ENCODE measurements at places on chromosomes 11 and 22. TPM values are rescaled to one million over a fixed set of nuclear protein-coding genes. Genes with fewer than 3 reads are reported as not detected.

- no peak for DNase-seq
Measured at GRCh38 chr11:76303399-76303798, 77.5 kb downstream of the THAP12 start.

DNA sequence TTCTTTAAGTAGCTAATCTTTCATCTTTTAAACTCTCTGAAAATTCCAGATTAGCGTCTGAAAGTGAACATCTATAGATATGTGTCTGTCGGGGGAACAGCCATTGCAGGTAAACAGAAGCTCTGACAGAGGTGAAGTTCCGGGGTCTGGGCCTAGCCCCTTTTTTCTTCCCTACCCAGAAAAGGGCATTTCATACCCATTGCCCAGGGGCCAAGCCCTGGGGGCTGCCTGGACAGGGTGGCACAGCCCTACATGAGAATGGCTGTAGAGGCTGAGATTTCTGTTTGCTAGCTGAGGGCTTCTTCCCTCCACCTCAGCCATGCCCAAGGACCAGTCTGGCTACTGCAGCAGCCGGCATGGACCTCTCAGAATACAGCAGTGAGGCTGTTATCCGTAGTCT lies 327.0 kb upstream of the PLET1 start:
- DNase-seq: no peak

DNA sequence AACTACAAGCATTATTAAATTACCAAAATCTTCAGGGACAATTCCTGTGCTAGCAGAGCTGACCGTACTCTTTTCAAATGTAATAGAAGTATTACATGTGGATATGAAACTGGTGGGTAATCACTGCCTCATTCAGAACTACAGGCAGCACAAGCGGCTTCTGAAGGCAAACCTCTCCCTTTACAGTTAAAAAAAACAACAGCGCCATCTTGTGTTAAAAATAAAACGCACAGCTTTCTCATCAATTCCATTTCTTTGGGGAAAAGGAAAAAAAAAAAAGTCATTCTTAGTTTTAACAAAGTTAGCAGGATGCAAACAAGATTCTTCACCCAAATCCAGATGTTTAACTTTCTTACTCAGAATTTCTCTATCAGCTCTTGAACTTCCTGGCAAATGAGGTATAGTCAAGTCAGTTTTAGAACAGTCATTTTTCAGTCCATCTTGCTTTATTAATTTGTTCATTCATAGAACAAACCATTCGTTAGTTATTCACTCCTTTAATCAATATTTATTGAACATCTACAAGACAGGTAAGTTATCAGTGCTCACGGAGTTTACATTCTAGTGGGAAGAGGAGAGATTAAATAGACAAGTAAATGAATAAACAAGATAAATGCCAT lies 331.8 kb upstream of the MPPED2 start:
- peak; percentile 42 for DNase-seq

Gene HBG1
- total RNA-seq: not detected

- DNase-seq: no peak
Measured at GRCh38 chr11:112185883-112186282, 10.6 kb downstream of the BCO2 start.

Gene RFPL3
- not detected for total RNA-seq

- no peak for DNase-seq
Measured at GRCh38 chr22:30637701-30638114, 2.1 kb downstream of the SLC35E4 start.

Gene IL17REL
- not detected for total RNA-seq

DNA sequence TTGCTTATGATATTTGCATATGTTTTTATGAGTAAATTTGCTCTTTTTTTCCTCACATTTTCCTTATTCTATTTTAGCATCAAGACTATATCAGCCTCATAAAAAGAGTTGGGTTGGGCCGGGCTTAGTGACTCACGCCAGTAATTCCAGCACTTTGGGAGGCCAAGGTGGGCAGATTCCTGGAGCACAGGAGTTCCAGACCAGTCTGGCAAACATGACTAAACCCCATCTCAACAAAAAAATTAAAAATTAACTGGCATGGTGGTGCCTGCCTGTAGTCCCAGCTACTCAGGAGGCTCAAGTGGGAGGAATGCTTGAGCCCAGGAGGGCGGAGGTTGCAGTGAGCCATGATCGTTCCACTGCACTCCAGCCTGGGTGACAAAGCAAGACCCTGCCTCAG lies 148.8 kb upstream of the ANO5 start:
- no peak for DNase-seq

GRCh38 chr11:41920374-41920773 lies 460.9 kb upstream of the LRRC4C start:
- no peak for DNase-seq

- no peak for DNase-seq
Measured at GRCh38 chr11:108902027-108902469, 237.2 kb downstream of the DDX10 start.

- peak; percentile 62 for DNase-seq
Measured at GRCh38 chr22:23218867-23219251, 38.5 kb downstream of the BCR start.

Gene UBQLN3
- not detected for total RNA-seq

GRCh38 chr11:111413849-111414248 lies 34.8 kb upstream of the POU2AF1 start:
- DNase-seq: no peak

Gene RDX
- total RNA-seq: 61.1 TPM

GRCh38 chr11:112841729-112842128 lies 119.5 kb upstream of the NCAM1 start:
- no peak for DNase-seq

DNA sequence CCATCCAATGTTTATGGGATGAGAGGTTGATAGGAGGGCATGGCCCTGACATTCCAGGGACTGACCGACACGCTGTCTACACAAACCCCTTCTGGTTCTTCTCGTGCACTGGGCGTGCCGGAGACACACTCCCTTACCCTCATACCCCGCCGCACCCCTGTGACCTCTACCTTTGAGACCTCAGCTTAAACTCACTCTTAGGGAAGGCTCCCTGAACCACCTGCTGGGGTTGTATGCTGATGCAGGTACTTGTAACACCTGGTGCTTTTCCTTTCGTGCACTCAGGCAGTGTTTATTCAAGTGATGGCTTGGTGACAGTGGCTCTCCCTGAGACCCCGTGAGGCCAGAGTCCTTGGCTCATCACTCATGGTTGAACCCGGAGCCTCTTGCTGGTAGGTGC lies 12.0 kb downstream of the PPARA start:
- no peak for DNase-seq

Gene MYEOV
- 6.8 TPM for total RNA-seq

GRCh38 chr11:44589301-44589700 lies 23.8 kb downstream of the CD82 start:
- DNase-seq: peak; percentile 97

DNA sequence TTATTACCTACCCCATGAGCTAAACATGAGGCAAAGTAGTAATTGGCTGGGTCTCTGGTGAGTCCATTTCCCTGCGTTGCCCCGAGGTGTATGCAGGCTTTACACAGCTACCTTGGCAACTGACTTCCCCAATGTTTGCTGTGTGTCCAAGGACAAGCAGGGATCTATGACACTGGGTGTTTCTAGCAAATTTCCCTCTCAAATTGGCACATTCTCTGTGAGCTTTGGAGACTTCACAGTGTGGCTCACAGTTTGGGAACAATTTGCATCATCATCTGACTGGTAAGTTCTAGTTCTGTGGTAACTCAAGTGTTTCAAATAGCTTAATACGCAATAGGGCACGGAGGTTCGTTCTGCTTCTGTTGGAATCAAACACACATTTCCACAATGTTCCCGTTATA lies 12.5 kb downstream of the NNMT start:
- no peak for DNase-seq

Gene RAB30
- 14.4 TPM for total RNA-seq

DNA sequence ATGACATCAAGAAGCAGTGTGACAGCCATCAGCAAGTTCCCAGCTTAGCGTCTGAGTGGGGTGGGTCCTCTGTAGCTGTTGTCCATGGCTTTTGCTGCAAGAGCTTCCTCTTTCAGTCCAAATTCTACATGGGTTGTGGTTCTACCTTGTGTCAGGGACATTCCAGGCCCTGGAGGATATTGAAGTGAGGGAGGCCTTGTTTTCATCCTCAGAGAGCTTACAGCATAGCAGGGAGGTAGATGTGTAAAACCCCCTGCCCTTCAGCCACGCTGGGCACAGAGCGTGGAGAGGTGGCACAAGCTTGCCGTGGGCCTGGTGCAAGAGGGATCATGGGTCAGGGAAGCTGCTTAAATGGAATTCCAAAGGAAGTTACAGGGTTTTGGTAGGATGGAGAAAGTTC lies 93.9 kb downstream of the GRIK4 start:
- no peak for DNase-seq

DNA sequence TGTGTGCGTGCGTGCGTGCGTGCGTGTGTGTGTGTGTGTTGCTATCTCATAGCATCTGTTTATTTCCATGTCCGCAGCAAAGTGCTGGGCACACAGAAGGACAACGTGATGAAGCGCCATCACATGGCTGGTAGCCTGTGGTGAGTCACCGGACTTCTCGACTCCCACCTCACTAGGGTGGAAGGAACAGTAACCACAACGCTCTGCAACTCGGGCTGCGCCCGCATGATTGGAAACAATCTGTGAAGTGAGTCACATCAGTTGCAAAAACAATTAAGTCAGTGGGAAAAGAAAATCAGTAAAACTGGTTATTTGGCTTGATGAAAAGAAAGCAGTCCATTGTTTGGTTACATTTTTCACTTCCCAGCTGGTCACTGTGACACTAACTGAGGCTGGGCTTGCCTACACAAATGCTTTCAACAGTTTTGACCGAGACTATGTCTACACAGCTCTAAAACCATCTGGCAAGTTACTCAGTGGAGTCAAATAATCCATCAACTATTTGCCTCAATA lies 437.3 kb upstream of the CADM1 start:
- DNase-seq: peak; percentile 97

All from IMR-90 (cell line).